ENCODE measurements at places on chromosomes 6 and 20. TPM values are rescaled to one million over a fixed set of nuclear protein-coding genes. Genes with fewer than 3 reads are reported as not detected.

Gene TJAP1
- total RNA-seq: 12.4 TPM

Gene KCNQ5
- total RNA-seq: 55.2 TPM

Gene CCN5
- 21.1 TPM for total RNA-seq

Gene C20orf96
- 1.2 TPM for total RNA-seq

Gene DDX39B
- total RNA-seq: 262 TPM

Gene PROKR2
- total RNA-seq: not detected

Gene SLC32A1
- not detected for total RNA-seq

Gene SMLR1
- total RNA-seq: not detected

Gene PHACTR1
- 12.2 TPM for total RNA-seq

Gene SRSF12
- total RNA-seq: 0.52 TPM

Gene LAMA4
- total RNA-seq: 536 TPM

Gene ELOVL2
- total RNA-seq: 0.22 TPM

Gene TMEM151B
- under 0.01 TPM for total RNA-seq

Gene FAM50B
- total RNA-seq: 7.6 TPM

Gene SNRPB
- 79.1 TPM for total RNA-seq

Gene LTB
- total RNA-seq: not detected

Gene MDC1
- 8.4 TPM for total RNA-seq

Gene CGA
- not detected for total RNA-seq

Gene PSMB9
- 19.3 TPM for total RNA-seq

Gene ADGB
- total RNA-seq: not detected

Gene SPTLC3
- total RNA-seq: 48.1 TPM

Gene CRIP3
- total RNA-seq: not detected

Gene COL20A1
- total RNA-seq: not detected

Gene ZC3H12D
- total RNA-seq: 1.3 TPM

Gene RBPJL
- not detected for total RNA-seq

Gene SLC13A3
- total RNA-seq: 1.6 TPM

Gene STMN3
- 11.6 TPM for total RNA-seq

Gene SLA2
- total RNA-seq: under 0.01 TPM

Gene MGME1
- total RNA-seq: 9.7 TPM

Gene CRISP3
- total RNA-seq: not detected

Gene SYNJ2
- 74.0 TPM for total RNA-seq

Gene CEBPB
- 54.5 TPM for total RNA-seq

Gene ABHD16A
- total RNA-seq: 29.9 TPM

Gene LTA
- total RNA-seq: not detected

Gene ZDHHC14
- total RNA-seq: 6.8 TPM

Gene TREML4
- total RNA-seq: not detected

Gene AVP
- not detected for total RNA-seq

Gene CHRNA4
- total RNA-seq: not detected
